ENCODE measurements at places on chromosomes 7 and 10.

GRCh38 chr7:150335108-150335773 lies 6.2 kb downstream of the RARRES2 start:
- no peak for DNase-seq

- DNase-seq: peak; percentile 78
Observed at GRCh38 chr7:43954524-43955228, 28.4 kb downstream of the UBE2D4 start.

DNA sequence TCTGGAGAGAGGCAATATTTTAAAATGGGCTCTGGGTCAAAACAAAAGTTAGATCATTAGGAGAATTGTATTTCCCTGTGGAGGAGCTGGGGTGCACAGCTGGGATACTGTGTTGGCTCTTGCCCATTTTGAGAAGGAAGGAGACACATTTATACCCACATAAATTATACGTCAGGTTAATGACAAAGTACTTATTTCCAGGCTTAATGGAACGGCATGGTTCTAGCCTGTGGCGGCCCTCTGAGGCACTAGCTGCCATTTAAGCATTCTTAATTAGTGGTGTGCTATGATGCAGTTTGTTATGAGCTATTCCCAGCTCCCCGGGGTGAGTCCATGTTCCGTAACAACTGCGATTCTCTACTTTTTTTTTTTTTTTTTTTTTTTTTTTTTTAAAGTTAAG lies 193.5 kb downstream of the SEC23IP start:
- DNase-seq: no peak

DNA sequence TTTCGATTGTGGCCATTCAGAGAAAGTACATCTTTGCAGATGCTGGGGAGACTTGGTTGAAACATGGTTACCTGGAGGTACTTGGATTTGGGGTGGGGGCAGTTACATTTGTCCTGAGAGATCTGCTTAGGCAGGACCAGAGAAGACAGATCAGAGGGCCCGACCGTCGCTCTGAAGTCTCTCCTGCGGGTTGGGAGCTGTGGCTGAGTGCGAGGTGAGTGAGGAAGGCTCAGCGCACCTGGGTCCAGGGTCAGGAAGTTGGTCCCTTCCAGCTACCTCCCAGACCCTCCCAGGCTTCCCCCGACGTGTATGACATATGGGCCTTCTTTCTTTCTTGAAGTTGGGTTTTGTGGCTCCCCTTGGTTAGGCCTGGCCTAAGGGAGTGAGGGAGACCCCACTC lies 56.3 kb downstream of the LHPP start:
- DNase-seq: no peak

GRCh38 chr10:122559228-122559627 lies 1.3 kb upstream of the DMBT1 start:
- no peak for DNase-seq

DNA sequence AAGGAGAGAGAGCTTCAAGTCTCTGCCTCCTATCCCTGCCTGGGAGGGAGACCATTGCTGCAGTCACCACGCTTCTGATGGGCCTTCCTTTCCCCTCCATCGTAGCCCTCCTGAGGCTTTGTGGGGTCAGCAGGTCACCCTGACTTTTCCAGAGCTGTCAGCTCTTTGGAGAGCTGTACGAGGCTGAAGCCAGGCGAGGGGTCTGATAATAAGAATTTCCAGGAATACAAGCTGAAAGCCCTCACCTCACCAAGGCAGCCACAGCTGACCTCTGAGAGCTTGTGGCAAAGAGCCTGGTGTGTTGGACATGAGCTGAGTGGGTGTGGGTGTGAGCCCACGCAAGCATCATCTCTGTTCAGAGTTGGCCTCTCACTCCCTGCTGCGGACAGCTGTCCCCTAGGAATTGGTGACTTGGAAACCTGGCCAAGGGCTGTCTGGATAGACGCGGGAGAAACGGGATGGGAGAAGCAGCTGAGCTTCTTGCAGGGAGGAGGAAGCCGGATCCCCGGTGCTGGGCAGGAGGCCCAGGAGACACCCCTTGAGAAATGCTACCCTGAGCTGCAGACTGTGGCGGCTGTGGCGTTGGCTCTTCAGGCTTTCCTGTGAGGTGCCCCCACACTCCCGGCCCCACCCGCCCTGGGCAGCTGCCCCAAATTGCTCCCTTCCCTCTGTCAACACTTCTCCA lies 122.1 kb upstream of the BTBD16 start:
- no peak for DNase-seq

- no peak for DNase-seq
Observed at GRCh38 chr10:6165221-6165725, 37.5 kb upstream of the PFKFB3 start.

DNA sequence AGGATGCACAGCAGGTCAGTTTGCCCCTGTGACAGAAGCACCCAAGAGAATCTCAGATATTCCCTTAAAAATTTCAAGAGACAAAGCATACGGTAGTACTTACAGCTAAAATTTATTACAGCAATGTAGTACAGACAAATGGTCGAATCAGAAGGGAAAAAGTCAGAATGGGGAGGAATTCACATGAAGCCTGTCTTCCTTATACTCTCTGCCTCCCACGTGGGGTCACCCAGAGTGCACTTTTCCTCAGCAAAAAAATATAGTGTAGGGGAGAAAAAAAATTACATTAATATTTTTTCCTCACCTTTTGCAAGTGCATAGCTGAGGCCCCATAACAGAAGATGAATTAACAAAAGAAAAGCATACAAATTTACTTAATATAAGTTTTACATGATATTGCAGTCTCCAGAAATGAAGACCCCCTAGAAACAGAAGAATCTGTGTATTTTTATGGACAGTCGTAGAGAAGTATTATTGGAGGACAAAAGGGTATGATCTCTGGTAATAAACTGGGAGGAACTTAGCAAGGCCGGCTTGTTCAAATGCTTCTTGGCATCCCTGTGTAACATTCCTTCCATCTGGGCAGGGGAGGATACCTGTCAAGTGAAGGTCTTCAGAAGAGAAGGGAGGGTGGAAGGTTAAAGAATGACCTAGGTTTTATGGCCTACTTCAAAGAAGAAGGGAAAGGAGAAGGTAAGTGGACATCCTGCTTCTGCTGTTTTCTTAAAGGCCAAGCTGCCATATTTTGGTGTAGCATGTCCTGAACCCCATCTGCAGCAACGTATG lies 270.6 kb upstream of the MAGI2 start:
- no peak for DNase-seq

GRCh38 chr10:61708846-61709245 lies 46.1 kb downstream of the CABCOCO1 start:
- no peak for DNase-seq

DNA sequence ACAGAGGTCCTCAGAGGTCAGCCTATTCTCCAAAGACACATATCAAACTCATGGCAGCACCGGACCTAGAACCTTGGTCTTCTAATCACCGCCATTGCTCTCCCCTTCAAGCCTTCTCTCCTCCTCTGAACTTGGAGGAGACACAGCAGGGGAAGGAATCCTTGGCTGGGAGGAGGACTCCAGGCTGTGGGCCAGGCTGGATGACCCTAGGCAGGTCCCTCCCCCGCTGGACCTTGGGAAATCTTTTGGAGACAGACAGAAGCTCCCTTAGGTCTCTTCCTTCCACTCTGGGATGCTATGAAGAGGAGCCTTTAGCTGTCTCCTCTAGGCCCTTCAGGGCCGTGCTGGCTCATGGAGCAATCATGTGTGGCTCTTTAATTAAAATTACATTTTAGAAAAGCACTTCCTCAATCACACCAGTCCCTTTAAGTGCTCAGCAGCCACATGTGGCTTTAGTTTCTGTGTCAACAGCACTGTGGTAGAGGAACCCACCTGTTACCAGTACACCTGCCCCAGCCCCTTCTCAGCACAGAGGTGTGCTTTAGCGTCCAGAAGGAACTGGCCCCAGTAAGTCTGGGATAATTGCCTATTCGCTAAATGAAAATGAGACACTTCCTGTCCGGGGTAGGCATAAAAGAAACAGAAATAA lies 238.2 kb downstream of the CELF2 start:
- DNase-seq: no peak

GRCh38 chr7:45643630-45644029 lies 69.5 kb downstream of the ADCY1 start:
- DNase-seq: no peak

Measured in RKO (cell line).